ENCODE measurements at places on chromosomes 2 and 18.

- no peak for DNase-seq
Observed at GRCh38 chr2:241834527-241835210, 24.0 kb downstream of the PDCD1 start.

DNA sequence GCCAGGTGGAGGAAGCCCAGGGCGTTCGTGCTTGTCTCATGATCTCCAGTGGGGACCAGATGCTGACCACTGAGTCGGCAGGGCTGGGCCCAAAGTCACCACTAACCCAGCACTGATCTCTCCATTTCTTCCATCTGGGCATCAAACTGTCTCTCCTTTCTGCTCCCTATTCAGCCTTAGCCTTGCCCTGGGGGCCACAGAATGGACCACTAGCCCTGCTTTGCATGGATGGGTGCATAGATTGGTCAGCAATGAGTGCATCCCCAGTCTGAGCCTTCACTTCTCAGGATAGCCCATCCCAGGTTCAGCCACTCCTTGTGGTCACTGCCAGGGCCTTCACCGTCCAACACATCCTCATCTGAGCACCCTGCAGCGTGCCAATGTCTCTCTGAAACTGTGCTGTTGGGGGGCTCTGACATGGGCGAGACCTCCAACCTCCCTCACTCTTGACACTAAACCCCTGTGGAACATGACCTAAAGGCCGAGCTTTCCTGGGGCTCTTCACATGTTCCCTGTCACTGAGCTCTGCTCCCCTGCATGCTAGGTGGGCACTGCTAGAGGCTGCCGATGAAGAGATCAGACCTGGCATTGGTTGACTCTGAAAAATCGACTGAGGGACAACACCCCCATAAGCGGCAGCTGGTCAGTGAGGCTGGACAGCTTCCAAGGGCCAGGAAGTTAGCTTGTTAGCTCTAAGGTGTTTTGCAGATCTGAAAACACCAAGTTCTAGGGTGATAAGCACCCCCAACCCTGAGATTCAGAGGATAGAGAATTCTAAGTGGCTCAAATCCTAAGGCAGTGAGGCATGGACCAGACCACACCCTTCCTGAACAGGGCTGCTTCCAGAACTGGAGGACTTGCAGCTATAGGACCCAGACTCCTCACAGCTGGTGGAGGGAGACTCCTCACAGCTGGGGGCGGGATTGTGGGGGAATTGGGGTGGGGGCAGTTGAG is 61.7 kb downstream of the HS1BP3 start:
- DNase-seq: no peak

DNA sequence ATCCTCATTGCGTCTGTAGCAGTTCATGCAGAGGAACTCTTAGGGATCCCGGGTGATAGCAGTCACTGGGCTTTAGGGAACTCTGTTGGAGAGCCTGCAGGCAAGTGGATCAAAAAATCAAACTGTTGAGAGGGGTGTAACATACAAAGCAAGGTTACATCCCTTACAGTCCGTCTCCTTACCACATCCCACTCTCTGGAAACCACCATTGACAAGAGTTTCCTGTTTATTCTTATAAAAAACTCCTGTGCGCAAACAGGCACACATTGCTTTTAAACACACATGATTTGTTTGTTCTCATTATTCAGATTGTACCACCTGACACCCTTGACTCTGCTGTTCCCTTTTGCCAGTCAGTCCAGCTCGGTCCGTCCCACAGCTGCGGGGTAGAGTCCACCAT is 137.7 kb downstream of the LTBP1 start:
- DNase-seq: no peak

DNA sequence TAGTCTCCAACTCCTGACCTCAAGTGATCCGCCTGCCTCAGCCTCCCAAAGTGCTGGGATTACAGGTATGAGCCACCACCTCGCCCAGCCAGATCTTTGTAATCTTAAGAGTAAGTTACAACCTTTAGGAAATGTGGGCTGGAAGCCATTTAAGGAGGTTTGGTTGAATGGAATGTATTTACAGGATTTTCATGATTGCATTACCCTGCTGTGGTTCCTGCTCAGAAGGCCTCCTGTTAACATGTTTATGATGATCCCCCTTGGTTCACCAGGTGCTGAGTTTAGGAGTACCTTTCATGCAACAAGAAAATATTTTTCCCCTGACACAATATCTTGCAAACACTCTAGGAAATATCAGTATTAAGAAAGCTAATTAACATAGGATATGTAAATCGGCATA is 187.4 kb upstream of the SH3BP4 start:
- DNase-seq: no peak

DNA sequence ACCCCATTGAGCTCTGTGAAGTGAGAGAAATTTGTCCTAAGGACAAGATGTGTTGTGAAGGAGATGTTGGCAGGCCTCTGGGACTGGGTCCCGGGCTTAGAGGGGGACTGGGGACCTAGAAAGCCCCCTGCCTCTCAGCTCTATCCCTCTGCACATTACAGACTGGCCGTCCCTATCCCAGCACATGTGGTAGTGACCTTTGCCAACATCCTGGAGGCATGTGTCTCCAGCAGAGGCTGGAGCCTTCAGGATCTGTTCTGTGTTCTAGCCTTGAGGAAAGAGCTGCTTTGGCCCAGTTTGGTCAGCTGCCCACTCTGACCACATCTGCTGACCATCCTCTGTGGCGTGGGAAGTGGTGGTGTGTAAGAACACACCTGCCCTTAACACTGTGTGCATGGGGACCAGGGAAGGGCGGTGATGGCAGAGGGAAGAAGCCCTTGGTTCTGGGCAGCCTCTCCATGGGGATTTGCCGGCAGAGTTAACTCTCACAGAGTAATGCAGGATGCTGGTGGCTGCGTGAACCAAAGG is 33.4 kb downstream of the NCK2 start:
- no peak for DNase-seq

DNA sequence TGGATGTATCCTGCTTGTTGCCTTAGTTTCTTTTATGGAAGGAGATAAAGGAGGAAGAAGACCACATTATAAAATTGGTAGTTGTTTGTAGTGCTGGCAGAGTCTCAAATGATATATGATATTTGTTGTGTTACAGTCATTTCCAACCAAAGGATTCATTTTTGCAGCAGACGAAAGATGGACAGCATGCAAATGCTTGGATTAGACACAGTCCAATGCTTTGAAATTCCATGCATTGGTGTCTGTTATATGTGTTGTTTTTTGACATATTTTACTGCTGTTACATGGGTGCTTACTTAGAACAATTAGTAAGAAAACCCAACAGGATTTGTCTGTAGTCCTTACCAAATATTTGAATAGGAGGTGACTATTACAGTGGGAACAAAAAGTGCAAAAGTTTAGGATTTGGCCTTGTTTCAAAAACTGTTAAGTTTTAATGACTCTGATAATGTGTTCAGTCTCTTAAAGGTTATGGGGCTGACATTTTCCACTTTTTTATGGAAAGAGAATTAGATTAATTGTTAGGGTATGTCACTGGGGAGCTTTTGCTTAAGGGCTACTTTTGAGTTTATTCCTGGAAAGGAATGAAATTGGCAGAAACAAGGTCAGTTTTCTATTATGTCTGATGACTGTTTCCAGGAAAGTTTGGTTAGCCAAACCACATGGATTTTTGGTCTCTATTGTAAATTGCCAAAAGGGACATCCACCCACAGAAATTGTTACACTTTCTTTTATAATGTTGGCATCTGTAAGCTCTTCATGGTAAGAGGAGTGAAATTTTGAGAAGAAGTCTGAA is 229.4 kb upstream of the MMADHC start:
- no peak for DNase-seq

DNA sequence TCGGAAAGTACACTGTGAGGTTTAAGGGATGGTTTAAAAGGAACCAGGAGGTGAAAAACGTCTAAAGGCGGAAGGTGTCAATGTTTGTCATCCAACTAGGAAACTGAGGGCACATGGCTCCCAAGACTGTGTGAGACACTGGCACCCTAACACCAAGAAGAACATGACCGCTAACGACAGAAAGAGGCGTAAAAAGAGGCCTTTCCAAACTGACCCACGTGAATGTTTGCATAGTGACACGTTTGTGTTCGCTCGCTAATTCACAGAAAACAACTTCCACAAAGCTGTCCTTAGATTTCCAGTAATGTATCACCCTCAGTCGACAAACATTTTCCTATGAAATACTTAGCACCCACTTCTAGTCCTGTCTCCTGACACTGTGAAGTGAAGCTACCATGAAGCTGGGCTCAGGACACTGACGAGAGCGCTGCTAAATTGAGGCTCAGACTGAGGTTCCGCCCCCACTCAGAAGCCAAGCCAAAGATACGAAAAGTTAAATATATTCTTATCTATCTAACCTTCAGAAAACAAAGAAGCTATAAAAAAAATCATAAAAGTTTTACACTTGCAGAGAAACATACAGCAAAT is 86.5 kb downstream of the ZNF516 start:
- DNase-seq: no peak

GRCh38 chr2:103789381-103790095 is 1027.7 kb downstream of the TMEM182 start:
- DNase-seq: no peak

- peak; percentile 21 for DNase-seq
Observed at GRCh38 chr2:74747411-74748080, 86.4 kb upstream of the HK2 start.

- no peak for DNase-seq
Observed at GRCh38 chr2:1366546-1367134, 46.6 kb upstream of the TPO start.
